Activated CD8-positive, alpha-beta memory T cell treated with anti-CD3 and anti-CD28 coated beads, Interleukin-2, amount 10 ng/mL, durations not matched to agents 7 days and 5 days (primary cell): ENCODE measurements at places on chromosomes 7 and 10. TPM values are rescaled to one million over a fixed set of nuclear protein-coding genes. Genes with fewer than 3 reads are reported as not detected.

Gene HNRNPH3
- 124 TPM for total RNA-seq

Gene NAT16
- total RNA-seq, result not detected

Gene BTAF1
- 43.4 TPM for total RNA-seq

Gene CISD1
- total RNA-seq, result 39.4 TPM

Gene CPA4
- total RNA-seq, result not detected

- no peaks in the 10 kb centered on the region for H3K4me1 ChIP-seq
- H3K27me3 ChIP-seq, result peaks cover 2% of the 10 kb centered on the region
- DNase-seq, result no peak
- H3K4me3 ChIP-seq, result no peak overlapping the region
- no peaks in the 10 kb centered on the region for H3K36me3 ChIP-seq
These were observed 191.7 kb upstream of the SLC26A5 start for GRCh38 chr7:103637726-103638125.

GRCh38 chr7:112214883-112215282, 8.4 kb downstream of the ZNF277 start:
- H3K27ac ChIP-seq, result no peak overlapping the region
- H3K4me3 ChIP-seq, result no peak overlapping the region
- peaks cover 3% of the 10 kb centered on the region for H3K4me1 ChIP-seq
- H3K36me3 ChIP-seq, result peaks cover 7% of the 10 kb centered on the region

GRCh38 chr7:127154958-127155357, 97.8 kb downstream of the GRM8 start:
- no peaks in the 10 kb centered on the region for H3K36me3 ChIP-seq
- H3K4me1 ChIP-seq, result no peaks in the 10 kb centered on the region
- peaks cover 7% of the 10 kb centered on the region for H3K27me3 ChIP-seq

DNA sequence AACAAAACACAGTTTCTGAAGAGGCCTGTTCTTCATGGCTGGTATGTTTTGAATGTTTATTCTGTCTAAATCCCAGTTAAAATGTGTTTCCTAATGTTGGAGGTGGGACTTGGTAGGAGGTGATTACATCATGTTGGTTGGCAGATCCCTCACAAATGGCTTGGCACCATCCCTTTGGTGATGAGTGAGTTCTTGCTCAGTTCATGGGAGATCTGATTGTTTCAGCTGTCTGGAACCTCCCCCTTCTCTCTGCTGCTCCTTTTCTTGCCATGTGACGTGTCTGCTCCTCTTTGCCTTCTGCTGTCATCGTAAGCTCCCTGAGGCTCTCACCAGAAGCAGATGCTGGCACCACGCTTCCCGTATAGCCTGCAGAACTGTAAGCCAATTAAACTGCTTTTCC, 383.6 kb upstream of the TPK1 start:
- no peak overlapping the region for H3K27ac ChIP-seq
- no peak overlapping the region for H3K4me3 ChIP-seq
- H3K4me1 ChIP-seq, result no peaks in the 10 kb centered on the region
- no peaks in the 10 kb centered on the region for H3K27me3 ChIP-seq
- no peak for DNase-seq

- H3K27me3 ChIP-seq, result peaks cover 5% of the 10 kb centered on the region
- H3K27ac ChIP-seq, result no peak overlapping the region
- no peaks in the 10 kb centered on the region for H3K36me3 ChIP-seq
- H3K4me3 ChIP-seq, result no peak overlapping the region
These were observed 11.0 kb upstream of the ADD3 start for GRCh38 chr10:109996766-109997171.

DNA sequence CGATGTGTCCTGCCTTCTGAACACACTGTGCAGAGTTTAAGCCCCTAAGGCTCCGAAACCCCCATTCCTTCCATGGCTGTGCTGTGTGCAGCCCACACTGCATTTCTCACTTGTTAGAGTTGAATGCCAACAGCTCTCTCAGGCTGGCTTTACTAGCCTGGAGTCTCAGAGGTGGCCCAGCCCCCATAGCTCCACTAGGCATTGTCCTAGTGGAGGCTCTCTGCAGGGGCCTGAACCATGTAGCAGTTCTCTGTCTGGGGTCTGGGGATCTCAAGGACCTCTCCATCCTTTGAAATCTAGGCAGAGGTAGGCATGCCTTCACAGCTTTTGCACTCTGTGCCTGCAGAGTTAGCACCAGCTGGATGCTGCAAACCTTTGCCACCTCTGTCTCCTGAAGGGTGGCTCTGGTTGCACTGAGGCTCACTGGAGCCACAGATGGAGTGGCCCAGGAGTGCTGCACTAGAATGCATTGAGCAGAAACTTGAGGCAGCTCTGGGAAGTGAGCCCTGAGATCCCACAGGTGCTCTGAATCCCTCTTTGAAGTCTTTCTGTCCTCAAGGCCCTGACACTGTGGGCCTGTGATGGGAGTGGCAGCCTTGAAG, 301.7 kb downstream of the DGKB start:
- H3K36me3 ChIP-seq, result no peaks in the 10 kb centered on the region
- no peaks in the 10 kb centered on the region for H3K4me1 ChIP-seq
- H3K27me3 ChIP-seq, result no peaks in the 10 kb centered on the region
- H3K4me3 ChIP-seq, result no peak overlapping the region

DNA sequence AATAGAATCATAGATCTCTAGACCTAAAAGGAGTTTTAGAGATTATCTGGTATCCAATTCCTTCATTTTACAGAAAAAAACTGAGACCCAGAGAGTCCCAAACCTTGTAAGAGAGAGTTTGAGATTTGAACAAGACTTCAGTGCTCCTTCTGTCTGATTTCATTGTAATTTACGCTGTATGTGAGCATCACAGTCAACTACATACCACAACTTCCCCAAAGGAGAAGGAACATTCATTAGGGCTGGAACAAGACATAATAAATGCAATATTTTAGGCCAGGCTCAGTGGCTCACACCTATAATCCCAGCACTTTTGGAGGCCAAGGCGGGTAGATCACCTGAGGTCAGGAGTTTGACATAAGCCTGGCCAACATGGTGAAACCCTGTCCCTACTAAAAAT, 17.3 kb upstream of the PRKAR2B start:
- H3K27ac ChIP-seq, result no peak overlapping the region
- peaks cover 7% of the 10 kb centered on the region for H3K27me3 ChIP-seq

DNA sequence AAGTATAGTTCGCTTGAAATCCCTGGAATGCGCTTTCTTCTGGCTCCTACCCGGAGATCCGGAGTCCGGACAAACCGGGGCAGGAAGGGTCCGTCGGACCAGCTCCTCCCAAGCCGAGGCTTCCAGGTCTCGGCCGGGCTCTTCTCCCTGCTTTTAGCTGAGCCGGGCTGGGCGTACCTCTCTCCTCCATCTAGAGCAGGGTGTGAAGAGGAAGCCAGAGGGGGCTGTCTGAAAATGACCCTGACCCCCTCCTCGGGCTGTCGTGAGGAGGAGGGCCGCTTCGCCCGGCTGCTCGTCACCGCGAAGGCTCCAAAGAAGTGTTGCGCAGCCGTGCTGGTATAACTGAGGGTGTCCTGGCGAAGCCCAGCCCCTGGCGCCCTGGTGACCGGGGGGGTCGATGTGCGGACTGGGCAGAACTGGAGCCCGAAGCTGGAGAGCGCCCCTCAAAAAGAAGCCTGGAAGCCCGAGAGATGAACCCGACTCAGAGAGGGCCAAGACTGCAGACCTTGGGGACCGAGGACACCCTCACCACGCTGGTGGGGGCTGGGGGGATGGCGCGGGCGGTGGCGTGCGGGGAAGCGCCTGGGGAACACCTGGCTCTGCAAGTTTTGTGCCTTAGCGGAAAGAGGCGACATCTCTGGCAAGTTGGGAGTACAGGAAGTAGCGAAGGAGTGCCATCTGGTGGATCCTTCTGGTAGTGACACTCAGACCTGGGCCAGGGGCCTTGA, 5.7 kb downstream of the KAZALD1 start:
- H3K27ac ChIP-seq, result no peak overlapping the region
- H3K4me3 ChIP-seq, result peak overlapping the region; percentile 74
- peaks cover 22% of the 10 kb centered on the region for H3K4me1 ChIP-seq
- peak; percentile 85 for DNase-seq

DNA sequence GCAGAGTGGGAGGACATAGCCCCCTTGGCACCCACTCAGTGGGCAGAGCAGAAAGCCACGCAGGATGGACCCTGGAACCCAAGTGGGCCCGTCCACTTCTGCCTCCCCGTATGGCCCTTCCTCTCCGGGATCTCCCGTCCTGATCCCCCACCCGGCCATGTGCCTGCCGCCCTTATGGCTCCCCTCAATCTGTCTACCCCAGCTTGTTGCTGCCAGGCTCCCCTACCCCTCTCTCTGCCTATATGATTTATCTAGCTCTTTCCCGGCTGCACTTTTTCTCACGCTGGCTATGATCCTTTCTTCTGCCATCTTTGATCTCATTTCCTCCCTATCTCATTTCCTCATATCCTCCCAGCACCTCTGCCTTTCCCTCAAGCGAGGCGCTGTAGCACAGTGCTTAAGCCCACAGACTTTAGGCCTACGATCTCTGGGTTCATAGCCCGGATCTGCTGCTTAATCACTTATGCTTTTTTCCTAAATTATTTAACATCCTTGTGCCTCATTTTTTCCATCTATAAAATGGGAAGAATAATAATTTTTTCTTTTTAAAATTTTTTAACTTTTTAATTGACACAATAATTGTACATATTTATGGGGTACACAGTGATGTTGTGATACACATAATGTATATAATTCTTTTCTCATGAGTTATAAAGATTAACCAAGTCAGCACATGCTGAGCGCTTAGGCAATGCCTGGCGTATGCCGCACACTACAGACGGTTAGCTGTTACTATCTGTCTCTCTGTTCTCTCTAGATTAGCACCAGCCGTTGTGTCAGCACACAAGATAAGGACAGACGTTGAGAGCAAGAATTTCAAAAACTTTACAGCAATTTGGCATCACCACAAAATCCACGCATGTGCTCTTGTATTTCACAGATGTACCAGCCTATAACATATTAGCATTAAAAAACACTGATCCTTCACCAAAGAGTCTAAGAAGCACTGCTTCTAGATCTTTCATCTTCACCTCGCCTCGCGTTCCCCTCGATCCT, 18.1 kb downstream of the KCNH2 start:
- no peak overlapping the region for H3K4me3 ChIP-seq
- H3K4me1 ChIP-seq, result peaks cover 3% of the 10 kb centered on the region

DNA sequence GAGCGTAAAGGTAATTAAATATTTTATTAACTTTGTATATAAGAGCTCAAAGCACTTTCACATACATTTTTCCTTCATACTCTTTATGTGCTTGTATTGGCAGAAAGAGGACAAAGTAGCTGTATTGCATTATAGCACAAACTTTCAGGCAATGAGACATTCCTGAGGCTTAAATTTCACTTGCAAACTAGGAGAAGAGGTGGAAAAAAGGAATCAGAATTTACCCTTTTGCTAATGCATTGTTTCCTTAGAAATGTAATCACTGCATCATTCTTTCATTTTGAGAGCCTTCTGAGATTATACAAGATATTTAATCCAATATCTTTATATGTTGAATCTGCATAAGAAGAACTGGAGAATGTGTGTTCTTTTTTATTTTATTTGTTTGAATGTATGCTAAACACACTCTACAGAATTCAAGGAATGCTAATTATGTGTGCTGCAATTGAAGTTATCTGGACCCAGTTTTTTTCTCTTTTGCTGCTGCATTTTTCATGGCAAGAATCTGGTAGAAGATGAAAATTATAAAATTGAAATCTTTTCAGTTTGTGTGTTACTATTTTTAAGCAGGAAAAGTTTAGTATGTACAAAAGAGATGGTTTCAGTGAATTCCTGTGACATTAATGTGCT, 185.1 kb downstream of the NXPH1 start:
- no peak overlapping the region for H3K4me3 ChIP-seq
- H3K36me3 ChIP-seq, result no peaks in the 10 kb centered on the region

DNA sequence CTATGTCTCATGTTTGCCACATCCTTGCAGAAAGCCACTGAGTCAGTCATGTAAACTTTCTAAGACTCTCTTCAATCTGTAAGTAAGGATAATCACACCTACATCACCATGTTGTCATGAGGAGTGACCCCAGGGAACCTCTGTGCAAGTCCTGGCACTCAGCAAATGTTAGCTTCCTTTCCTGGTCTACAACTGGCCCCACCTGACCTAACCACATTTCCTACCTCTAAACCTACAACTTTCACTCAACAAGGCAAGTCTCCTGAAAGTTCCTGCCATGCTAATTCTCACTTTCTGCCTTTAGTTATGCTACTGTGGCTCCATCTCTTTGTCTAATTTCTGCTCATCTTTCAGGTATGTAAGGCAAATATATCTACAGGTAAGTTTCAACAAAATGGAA, 72.3 kb upstream of the SEM1 start:
- H3K36me3 ChIP-seq, result no peaks in the 10 kb centered on the region
- H3K27ac ChIP-seq, result no peak overlapping the region
- H3K4me3 ChIP-seq, result no peak overlapping the region
- no peak for DNase-seq
- H3K27me3 ChIP-seq, result peaks cover 15% of the 10 kb centered on the region

DNA sequence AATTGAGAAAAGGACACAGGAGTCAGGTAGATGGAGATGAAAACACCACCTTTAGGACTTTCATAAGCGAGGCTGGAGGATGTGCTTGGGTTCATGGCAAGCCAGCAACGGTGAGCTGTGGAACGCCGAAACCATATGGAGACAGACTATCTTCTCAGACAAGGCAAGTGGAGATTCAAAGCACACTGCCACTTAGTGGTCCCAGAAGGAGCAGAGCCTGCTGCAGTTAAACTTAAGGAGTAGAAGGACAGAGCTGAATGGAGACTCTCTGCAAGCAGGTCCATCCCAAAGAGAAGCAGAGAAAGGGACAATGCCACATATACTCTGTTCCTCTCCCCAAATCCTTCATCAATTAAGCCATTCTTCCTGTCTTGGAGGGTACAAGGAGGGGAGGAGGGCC, 236.3 kb upstream of the HABP2 start:
- no peak overlapping the region for H3K4me3 ChIP-seq
- H3K27ac ChIP-seq, result no peak overlapping the region
- H3K27me3 ChIP-seq, result no peaks in the 10 kb centered on the region
- H3K4me1 ChIP-seq, result no peaks in the 10 kb centered on the region
- DNase-seq, result no peak
- H3K36me3 ChIP-seq, result no peaks in the 10 kb centered on the region

DNA sequence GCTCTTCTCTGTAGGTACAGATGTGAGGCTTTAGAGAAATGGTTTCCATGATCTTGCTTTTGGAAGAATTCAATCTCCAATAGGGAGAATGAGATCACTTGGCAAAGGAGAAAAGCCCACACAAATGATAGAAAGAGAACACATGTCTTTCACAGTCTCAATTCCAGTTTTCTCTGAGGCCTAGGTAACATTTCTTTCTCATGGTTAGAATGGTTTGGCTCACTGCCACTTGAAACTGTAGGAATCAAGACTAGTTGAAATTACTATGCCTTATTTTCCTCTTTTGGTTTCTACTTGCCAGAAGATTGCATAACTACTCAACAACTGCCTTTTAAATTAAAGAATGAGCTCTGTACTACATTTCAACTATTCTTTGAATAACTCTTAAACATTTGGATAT, 276.5 kb upstream of the TEX47 start:
- DNase-seq, result no peak
- H3K4me3 ChIP-seq, result no peak overlapping the region
- no peaks in the 10 kb centered on the region for H3K36me3 ChIP-seq
- no peak overlapping the region for H3K27ac ChIP-seq
- H3K4me1 ChIP-seq, result no peaks in the 10 kb centered on the region
- H3K27me3 ChIP-seq, result no peaks in the 10 kb centered on the region
